ENCODE measurements at places on chromosomes 4 and X. TPM values are rescaled to one million over a fixed set of nuclear protein-coding genes. Genes with fewer than 3 reads are reported as not detected.

The TSPAN5 gene
- polyA plus RNA-seq, result 0.43 TPM

- DNase-seq, result no peak
These were observed 69.6 kb downstream of the ARFIP1 start for GRCh38 chr4:152849350-152849749.

GRCh38 chrX:111047575-111047974, 48.4 kb upstream of the PAK3 start:
- no peak for DNase-seq

GRCh38 chrX:26219351-26219750, 3.4 kb downstream of the MAGEB5 start:
- no peak for DNase-seq

DNA sequence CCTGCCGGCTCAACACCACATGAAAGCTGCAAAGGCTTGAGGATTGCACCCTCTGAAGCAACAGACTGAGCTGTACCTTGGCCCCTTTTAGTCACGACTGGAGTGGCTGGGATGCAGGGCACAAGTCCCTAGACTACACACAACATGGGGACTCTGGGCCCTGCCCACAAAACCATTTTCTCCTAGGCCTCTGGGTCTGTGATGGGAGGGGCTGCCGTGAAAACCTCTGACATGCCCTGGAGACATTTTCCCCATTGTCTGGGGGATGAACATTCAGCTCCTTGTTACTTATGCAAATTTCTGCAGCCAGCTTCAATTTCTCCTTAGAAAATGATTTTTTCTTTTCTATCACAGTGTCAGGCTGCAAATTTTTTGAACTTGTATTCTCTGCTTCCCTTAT, 123.5 kb upstream of the SMARCAD1 start:
- no peak for DNase-seq

DNA sequence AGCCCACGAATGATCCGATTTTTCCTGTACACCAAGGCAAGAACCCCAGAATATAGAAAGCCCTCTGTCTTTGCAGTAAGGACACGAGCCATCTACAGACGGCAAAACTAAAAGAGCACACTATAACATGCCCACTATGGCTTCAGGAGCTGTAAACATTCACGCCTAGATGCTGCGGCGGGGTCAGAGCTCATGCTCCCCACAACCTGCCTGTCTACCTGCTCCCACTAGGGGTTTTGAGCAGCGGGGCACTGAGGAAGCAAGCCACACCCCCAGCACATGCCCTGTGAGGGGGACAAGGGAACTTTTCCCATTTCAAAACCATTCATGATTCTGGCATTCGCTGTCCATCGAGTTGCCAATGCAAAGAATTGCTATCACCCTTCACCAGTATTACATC, 144.8 kb downstream of the PAPSS1 start:
- DNase-seq, result no peak

DNA sequence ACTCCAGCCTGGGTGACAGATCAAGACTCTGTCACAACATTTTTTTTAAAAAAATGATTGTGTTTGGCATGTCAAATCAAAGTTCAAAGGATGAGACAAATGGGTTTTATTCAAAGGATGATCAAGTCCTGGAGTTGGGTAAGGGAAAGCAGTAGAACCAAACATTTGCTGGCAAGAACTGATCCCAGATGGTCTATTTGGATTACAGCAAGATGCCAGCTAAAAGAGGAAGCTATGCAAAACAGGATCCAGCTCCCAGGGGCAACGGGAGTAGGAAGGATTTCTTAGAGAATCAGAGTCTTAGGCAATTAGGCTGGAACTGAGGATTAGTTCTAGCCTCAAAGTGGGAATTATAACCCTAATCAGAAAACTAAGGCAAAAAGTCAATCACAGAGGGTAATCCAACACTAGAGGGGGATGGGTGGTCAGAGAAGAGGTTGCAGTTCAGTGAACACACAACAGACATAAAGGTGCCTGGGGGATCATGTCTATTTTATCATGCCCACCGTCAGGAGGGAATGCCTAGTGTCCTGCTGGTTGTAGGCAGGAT, 133.0 kb upstream of the PLS3 start:
- DNase-seq, result no peak

The S100G gene
- polyA plus RNA-seq, result not detected

- DNase-seq, result no peak
These were observed 220.8 kb downstream of the SPANXN3 start for GRCh38 chrX:143296521-143296920.

The CENPE gene
- polyA plus RNA-seq, result 0.87 TPM

- DNase-seq, result no peak
These were observed 569.4 kb downstream of the GABRG1 start for GRCh38 chr4:45554423-45554822.

DNA sequence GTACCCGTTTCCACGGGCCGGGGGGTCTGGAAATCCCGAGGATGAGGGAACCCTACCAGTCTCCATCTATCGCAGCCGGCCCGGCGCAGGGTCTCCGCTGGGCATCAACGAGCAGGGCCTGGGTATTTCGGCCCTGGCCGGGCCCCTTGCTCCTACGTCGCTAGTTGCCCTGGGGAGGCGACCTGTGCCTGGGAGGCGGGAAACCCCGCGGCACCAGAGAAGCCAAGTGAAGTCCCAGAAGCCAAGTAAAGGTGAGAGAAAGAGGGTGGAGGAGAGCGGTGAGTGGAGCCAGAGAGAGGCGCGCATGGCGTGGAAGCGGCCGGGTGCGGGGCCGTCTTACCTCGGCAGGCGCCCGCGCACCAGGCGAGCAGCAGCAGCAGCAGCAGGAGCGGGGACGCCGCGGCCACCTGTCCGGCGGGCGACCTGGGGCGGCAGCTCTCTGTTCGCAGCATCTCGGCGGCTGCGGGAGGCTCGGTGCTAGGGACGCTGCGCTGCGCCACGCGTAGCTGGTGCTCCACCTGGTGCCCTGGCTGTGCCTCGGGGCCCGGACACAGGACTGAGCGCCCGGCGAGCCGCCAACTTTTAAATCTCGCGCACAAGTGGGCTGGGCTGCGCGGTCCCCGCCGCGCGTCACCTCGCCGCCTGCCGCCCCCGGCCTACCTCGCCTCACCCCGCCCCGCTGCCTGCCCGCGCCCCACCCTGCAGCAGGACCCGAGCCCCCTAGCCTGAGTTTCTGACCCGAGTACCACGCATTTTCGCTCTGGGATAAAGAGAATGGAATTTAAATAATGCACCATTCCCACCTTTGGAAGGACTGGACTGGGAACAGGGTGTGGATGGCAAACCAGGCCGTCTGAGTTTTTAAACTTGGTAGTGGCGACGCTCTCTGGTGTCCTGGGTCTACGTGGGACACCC, at the start of gene NMU:
NMU (minus strand) TSS at position 558 of the 915 bp plus-strand sequence; CDS start at position 452, 106 bp downstream.
- DNase-seq, result peak; percentile 38

DNA sequence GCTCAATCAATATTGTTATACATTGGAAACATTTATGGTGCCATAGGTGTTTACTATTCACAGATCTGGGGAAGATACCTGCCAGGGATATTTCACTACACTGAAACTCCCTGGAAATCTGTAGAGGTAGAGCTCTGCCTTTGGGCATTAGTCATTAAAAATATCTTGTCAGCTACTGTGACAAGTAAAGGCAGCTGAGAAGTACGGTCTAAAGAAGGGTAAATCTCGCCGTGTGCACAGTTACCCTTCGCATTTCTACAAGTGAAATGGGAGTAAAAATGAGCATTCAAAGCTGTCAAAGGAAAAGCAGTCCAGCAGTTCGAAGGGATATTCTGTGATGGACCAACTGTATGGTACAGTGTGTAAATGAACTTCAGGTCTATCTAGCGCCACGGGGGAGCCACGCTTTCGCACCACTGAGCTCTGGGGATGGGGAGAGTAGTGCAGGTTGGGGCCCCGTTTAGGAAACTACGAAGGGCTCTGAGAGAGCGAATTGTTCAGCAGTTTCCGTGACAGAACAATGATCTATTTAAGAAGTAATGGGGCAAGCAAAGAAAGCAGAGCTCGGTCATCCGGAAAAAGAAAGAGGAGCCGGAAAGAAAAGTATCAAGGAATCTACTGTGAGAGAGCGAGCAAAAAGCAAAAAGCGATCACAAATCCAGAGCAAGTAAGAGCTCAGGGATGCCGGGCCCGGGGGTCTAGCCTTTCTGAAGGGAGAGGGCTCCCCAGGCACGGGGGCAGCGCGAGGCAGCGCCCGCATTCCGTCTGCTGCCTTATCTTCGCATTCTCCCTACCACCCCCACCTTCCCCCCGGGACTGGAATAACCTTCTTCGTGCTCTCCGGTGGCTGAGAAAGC, 646 bp downstream of the TIGD4 start:
- no peak for DNase-seq

The CAMK2D gene
- 10.1 TPM for polyA plus RNA-seq

GRCh38 chr4:157222771-157223160, 2.2 kb downstream of the GRIA2 start:
- DNase-seq, result no peak

DNA sequence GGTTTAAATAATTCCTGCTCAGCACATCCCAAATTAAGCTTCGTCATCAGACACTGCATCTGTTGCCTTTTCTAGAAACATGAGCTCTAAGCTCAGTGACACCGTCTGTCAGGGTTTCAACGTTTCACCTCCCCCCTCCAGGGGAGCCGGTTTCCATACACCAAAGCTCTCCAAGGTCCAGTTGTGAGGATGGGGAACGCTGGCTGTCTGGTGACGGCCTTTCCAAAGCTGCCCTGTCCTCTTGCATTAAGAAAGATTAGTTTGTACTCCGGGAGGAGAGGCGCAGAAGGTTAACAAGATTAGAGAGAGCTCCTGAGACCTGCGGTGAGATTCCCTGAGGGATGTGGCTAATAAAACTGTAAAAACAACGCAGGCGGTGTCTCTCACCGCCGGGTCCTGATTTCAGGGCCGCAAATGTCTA, 43.2 kb downstream of the ASMT start:
- DNase-seq, result no peak

- DNase-seq, result no peak
These were observed 556 bp upstream of the SMARCA5 start for GRCh38 chr4:143512978-143513313.

GRCh38 chr4:73908965-73909364, 39.8 kb downstream of the CXCL1 start:
- DNase-seq, result no peak

GRCh38 chr4:35884714-35885480, 359.4 kb downstream of the ARAP2 start:
- no peak for DNase-seq

The KLF8 gene
- polyA plus RNA-seq, result 0.43 TPM

DNA sequence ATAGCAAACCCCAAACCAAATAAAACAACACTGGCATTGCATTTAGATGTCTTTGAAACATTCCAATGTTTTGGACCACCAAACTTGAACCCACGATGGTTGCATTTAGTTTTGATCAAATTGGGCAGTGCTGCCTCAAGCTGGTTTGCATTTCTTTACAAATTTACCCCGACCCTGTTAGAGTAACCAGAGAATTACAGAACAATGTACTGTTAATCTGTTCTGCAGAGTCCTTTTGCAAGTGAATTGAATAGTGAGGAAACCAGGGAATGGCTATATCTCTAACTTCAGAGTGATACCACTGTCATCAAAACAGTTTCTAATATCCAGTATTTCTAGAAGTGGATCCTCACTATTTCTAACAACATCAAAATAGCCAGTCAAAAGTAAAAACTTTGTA, 49.5 kb upstream of the GYPA start:
- DNase-seq, result no peak

GRCh38 chrX:1323315-1323714, 13.3 kb upstream of the IL3RA start:
- peak; percentile 42 for DNase-seq

- DNase-seq, result no peak
These were observed 31.4 kb upstream of the LGI2 start for GRCh38 chr4:25062098-25062497.

- DNase-seq, result no peak
These were observed 5.4 kb downstream of the SLC25A6 start for GRCh38 chrX:1386338-1387127.

GRCh38 chr4:154960476-154960875, 179.4 kb downstream of the RBM46 start:
- no peak for DNase-seq

The SHISA3 gene
- not detected for polyA plus RNA-seq

DNA sequence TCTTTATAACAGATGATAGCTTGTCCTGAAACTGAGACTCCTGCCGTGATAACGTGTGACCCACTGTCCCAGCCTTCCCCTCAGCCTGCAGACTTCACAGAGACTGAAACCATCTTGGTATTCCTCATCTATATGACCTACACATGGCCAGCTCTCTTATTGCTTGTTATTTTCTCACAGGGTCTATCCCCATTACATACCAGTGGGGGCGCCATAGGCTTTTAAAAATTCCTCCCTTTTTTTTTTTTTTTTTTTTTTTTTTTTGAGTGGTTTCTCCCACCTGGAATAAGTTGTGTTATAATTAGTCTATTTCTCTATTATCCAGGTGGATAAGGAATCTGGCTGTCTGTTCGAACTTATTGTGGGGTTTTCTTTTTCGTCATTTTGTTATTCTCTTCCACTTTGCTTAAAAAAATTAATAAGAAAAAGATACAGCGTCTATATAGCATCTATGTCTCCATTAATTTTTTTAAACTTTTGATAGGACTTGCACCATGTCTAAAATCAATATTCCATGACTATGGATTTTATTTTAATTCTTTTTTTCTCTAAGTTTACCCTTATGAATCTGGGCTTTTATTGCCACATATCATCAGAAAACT, 47.2 kb downstream of the GYG2 start:
- DNase-seq, result no peak

DNA sequence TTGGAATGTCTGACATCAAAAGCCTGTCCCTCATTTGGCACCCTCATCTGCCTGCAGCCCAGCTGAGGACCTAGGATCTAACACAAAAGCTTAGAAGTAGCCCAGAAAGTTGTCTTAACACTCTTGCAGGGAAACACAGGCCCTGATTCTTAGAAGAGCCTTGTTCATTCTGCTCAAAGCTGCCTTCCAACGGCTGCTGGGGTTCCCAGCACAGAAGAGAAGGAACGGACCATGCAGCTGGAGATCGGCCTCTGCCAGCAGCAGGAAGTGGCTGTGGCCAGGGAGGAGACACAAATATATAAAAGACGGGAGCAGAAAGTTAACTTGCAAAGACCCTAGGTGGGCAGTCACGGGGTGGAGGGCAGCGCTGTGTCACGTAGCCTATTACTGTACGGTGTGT, 20.4 kb downstream of the PRPS2 start:
- no peak for DNase-seq

The COL4A6 gene
- 0.07 TPM for polyA plus RNA-seq

The PRSS48 gene
- polyA plus RNA-seq, result 0.64 TPM

The CSN1S1 gene
- not detected for polyA plus RNA-seq

DNA sequence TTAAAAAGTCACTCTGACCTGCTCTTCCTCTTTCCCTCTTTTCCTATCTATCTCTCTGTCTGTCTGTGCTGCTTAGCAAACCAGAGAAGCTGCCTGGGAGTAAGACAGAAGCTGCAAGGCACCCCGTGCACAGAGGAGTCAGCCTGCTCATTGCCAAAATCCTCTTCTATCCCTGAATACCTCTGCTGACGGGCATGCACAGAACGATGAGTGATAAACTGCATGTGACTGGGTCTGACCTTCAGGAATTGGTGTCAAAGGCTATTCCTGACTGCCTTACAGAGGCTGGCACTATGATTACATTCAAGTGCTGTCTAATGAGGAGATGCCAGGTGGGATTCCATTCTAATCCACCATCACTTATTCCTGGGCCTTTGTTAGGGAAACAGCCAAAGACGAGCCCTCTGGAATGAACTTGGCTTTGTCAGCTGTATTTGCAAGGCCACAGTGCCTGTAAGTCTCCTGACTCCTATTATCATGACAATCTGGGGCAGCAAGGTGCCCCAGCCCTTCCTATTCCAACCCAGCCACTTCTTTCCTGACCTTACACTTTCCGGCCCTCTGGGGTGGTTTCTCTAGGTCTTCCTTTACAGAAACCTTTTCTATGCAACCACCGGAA, 45.4 kb upstream of the CTAG2 start:
- DNase-seq, result no peak

The PASD1 gene
- polyA plus RNA-seq, result not detected

- DNase-seq, result no peak
These were observed 273.7 kb downstream of the GPAT3 start for GRCh38 chr4:83809581-83809980.

The UGT2B11 gene
- 0.39 TPM for polyA plus RNA-seq

Data from liver (tissue), 10 donors.